ENCODE measurements at places on chromosomes 16 and 17. TPM values are rescaled to one million over a fixed set of nuclear protein-coding genes. Genes with fewer than 3 reads are reported as not detected.

Gene HSD17B1
- total RNA-seq = 0.82 TPM

Gene VAT1
- 36.5 TPM for total RNA-seq

Gene CCL2
- total RNA-seq = not detected

Gene KAT7
- total RNA-seq = 86.4 TPM

DNA sequence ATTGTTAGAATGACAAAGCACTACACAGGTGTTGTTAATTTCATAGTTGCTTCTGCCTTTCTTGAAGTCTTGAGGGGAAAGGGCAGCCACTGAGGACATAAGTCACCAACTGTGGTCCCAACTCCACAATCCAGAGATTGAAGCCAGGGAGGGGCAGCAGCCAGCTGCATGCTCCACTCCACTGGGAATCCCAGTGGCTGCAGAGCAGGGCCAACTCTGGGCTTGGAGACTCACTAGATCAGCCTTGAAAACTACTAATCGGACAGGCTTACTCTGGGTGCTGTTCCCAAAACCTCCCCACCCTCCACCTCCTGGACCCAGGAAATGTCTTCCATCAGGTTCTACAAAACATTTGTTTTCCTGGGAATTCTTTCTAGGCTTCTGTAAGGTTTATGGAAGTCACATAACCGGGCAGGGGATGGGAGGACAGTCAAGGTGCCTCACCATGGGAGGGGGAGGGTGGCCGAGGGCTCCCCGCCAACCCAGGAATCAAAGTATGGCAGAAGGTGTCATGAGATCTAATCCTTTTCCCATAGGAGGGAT, 68.0 kb downstream of the MYH13 start:
- no peak for ATAC-seq

- ATAC-seq = no peak
Measured at GRCh38 chr16:86019446-86020047, 120.6 kb downstream of the IRF8 start.

GRCh38 chr16:19417640-19418039, at the start of gene TMC5:
TSS of gene TMC5 (plus strand) at chr16:19417883. CDS start at chr16:19440039, 22,156 bp downstream.
- no peak for ATAC-seq

GRCh38 chr17:44792276-44792675, 33.5 kb downstream of the ADAM11 start:
- no peak for ATAC-seq

DNA sequence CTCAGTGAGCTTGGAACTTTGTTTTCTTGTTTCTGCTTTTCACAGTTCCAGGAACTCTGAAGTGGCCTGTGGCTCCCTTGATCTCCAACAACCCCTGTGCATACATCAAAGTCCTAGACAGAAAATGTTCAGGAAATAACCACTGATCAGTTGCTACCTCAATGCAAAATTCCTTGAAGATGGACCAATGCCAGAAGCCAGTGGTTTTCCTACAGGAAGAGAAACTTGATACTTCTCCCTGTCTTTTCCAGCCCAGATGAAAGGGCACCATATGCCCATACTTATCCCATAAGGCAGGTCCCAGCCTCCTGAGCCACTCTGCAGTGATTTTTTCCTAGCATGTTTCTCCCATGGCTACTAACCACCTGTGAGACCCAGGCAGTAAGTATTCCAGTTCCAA, 12.3 kb upstream of the CDRT4 start:
- no peak for ATAC-seq

GRCh38 chr16:81545470-81546250, 101.1 kb downstream of the CMIP start:
- peak; percentile 72 for ATAC-seq

- ATAC-seq = peak; percentile 68
Measured at GRCh38 chr17:27579897-27580321, 51.1 kb upstream of the LGALS9 start.

DNA sequence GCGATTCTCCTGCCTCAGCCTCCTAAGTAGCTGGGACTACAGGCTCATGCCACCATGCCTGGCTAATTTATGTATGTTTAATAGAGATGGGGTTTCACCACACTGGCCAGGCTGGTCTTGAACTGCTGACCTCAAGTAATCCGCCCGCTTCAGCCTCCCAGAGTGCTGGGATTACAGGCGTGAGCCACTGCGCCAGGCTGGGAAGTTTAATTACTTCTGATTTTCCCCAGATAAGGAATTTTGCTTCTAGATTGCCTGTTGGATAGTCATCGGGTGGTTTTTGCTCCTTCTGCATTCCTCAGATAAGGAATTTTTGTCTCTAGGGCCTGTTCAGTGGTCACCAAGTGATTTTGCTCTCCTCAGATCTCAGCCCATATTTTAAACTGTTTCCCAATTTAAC, 112.5 kb downstream of the MAP2K4 start:
- ATAC-seq = no peak

GRCh38 chr16:11497851-11498289, 88.8 kb downstream of the LITAF start:
- no peak for ATAC-seq

GRCh38 chr16:83958137-83958845, 5.3 kb downstream of the OSGIN1 start:
- ATAC-seq = no peak

- ATAC-seq = no peak
Measured at GRCh38 chr17:60526726-60527125, 684 bp upstream of the APPBP2 start.

- ATAC-seq = no peak
Measured at GRCh38 chr16:10883004-10883403, 6.0 kb downstream of the CIITA start.

All from activated T-helper 17 cell treated with anti-CD3 and anti-CD28 coated beads, Interleukin-2, amount 50 U/mL, for 72 hours (primary cell).